Mesenchymal stem cell (in vitro differentiated cells and primary cell): ENCODE measurements at places on chromosomes 4 and X.

GRCh38 chr4:114464726-114465272 lies 133.8 kb upstream of the UGT8 start:
- DNase-seq: no peak
- no peaks in the 10 kb centered on the region for H3K27me3 ChIP-seq

- H3K27ac ChIP-seq: no peak overlapping the region
- H3K36me3 ChIP-seq: no peaks in the 10 kb centered on the region
Measured at GRCh38 chr4:154158361-154159155, 333.0 kb downstream of the DCHS2 start.

GRCh38 chr4:67465032-67465762 lies 80.1 kb downstream of the CENPC start:
- H3K27me3 ChIP-seq: no peaks in the 10 kb centered on the region
- H3K4me3 ChIP-seq: no peak overlapping the region
- H3K36me3 ChIP-seq: peaks cover 14% of the 10 kb centered on the region
- H3K27ac ChIP-seq: no peak overlapping the region
- DNase-seq: peak; percentile 62

GRCh38 chr4:182741914-182742313 lies 175.3 kb downstream of the DCTD start:
- H3K4me3 ChIP-seq: no peak overlapping the region
- no peak overlapping the region for H3K27ac ChIP-seq
- H3K27me3 ChIP-seq: no peaks in the 10 kb centered on the region

- H3K27me3 ChIP-seq: no peaks in the 10 kb centered on the region
- H3K4me3 ChIP-seq: no peak overlapping the region
- peaks cover 52% of the 10 kb centered on the region for H3K4me1 ChIP-seq
- peaks cover 34% of the 10 kb centered on the region for H3K36me3 ChIP-seq
- H3K27ac ChIP-seq: no peak overlapping the region
Measured at GRCh38 chr4:3372933-3373465, 68.8 kb upstream of the HGFAC start.

- H3K4me1 ChIP-seq: no peaks in the 10 kb centered on the region
- H3K4me3 ChIP-seq: no peak overlapping the region
- no peaks in the 10 kb centered on the region for H3K36me3 ChIP-seq
- no peak for DNase-seq
Measured at GRCh38 chrX:542179-542578, 88.4 kb upstream of the SHOX start.

DNA sequence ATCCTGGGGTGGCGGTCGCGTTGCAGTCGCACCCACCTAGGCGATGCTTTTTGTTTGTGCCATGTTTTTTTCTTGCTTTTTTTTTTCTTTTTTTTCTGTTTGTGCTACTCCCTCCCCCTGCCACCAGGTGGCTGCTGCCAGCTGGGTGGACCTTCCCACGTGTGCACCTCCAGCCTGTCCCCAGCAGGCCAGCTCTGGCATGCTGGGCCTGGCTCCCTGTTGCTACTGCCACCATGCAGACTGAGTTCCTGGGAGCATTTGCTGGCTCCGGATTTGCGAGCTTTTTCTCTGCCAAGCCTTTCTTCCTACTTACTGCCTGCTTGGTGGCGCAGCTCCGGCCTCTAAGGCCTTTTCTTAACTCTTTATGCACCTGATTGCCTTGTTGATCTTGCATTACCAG lies 161.2 kb upstream of the WDFY3 start:
- no peaks in the 10 kb centered on the region for H3K36me3 ChIP-seq
- peaks cover 2% of the 10 kb centered on the region for H3K4me1 ChIP-seq
- peak; percentile 35 for DNase-seq
- no peak overlapping the region for H3K27ac ChIP-seq
- H3K4me3 ChIP-seq: no peak overlapping the region
- H3K27me3 ChIP-seq: no peaks in the 10 kb centered on the region

DNA sequence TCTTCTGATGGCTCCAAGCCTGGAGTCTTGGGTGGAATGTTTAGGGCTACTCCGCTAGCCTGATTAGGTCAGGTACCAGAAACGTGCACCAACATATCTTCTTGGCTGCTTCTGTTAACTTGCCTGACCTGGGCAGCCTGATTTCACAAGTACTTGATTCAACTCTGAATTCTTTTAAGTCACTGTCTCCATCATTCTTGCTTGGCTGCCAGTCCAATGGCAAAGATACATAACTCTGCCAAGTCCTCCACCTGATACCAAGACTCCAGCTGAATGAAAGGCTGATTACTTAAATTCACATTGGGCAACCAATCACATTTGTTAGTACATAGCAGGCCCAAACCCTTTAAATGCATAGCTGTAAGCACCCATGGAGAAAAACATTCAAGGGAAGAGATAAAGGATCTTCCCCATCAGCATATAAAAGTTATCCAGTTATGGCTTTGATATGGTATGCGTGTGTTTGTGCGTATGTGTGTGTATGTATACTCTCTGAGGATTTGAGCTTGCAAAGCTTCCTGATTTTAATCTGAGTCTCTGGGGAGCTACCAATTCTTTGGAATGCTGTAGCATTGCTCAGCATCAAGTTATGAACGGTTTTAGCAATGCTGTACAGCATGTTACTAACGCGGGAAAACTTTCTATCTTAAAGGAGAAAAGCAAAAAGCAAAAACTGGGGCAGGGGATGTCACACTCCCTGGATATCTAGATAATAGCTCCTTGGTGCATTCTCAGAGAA lies 917.2 kb downstream of the DMD start:
- H3K36me3 ChIP-seq: no peaks in the 10 kb centered on the region
- no peaks in the 10 kb centered on the region for H3K27me3 ChIP-seq
- DNase-seq: no peak
- no peak overlapping the region for H3K4me3 ChIP-seq

GRCh38 chr4:91470671-91471070 lies 833.1 kb upstream of the GRID2 start:
- H3K27me3 ChIP-seq: no peaks in the 10 kb centered on the region
- H3K4me3 ChIP-seq: no peak overlapping the region
- H3K4me1 ChIP-seq: no peaks in the 10 kb centered on the region
- no peak overlapping the region for H3K27ac ChIP-seq
- no peaks in the 10 kb centered on the region for H3K36me3 ChIP-seq
- DNase-seq: no peak

GRCh38 chr4:19033816-19034733 lies 1012.5 kb upstream of the LCORL start:
- no peaks in the 10 kb centered on the region for H3K27me3 ChIP-seq
- peak overlapping the region; percentile 43 for H3K27ac ChIP-seq
- peaks cover 4% of the 10 kb centered on the region for H3K4me1 ChIP-seq
- H3K4me3 ChIP-seq: no peak overlapping the region

GRCh38 chr4:38123555-38123954 lies 163.4 kb downstream of the PTTG2 start:
- H3K27ac ChIP-seq: no peak overlapping the region
- peaks cover 4% of the 10 kb centered on the region for H3K36me3 ChIP-seq
- H3K4me3 ChIP-seq: no peak overlapping the region
- peaks cover 16% of the 10 kb centered on the region for H3K4me1 ChIP-seq

GRCh38 chr4:19009881-19010280 lies 988.3 kb upstream of the LCORL start:
- H3K36me3 ChIP-seq: no peaks in the 10 kb centered on the region
- H3K27ac ChIP-seq: no peak overlapping the region
- no peaks in the 10 kb centered on the region for H3K27me3 ChIP-seq
- H3K4me1 ChIP-seq: no peaks in the 10 kb centered on the region
- no peak overlapping the region for H3K4me3 ChIP-seq

GRCh38 chrX:86047174-86047935 lies at the start of gene CHM:
TSS of gene CHM (minus strand) at chrX:86047558. CDS start at chrX:86047532, 26 bp downstream.
- DNase-seq: peak; percentile 86
- H3K27ac ChIP-seq: peak within 1 kb of the TSS; percentile 88
- no peaks in the 10 kb centered on the region for H3K4me1 ChIP-seq
- no peaks in the 10 kb centered on the region for H3K27me3 ChIP-seq
- no peaks in the 10 kb centered on the region for H3K36me3 ChIP-seq

DNA sequence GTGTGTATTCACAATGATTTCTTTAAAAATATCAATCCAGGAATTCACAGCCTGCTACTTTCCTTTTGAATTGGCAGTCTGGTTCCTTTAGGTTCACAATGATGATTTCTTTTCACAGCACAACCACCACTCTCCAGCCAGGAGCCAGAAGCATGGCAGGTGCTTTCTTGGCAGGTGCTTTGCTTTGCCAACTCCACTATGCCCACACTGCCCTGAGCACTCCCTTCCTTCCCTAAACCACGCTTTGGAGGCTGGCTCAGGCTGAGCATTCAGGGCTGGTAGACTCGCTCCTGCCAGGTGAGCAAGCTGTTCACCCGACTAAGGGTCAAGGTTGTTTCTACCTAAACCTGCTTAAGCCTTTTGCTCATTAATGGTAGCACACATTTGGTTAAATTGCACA lies 184.5 kb downstream of the SH3KBP1 start:
- H3K27me3 ChIP-seq: no peaks in the 10 kb centered on the region
- H3K4me1 ChIP-seq: peaks cover 3% of the 10 kb centered on the region
- no peak for DNase-seq
- H3K4me3 ChIP-seq: no peak overlapping the region
- no peak overlapping the region for H3K27ac ChIP-seq

- no peaks in the 10 kb centered on the region for H3K36me3 ChIP-seq
- no peaks in the 10 kb centered on the region for H3K27me3 ChIP-seq
- no peak for DNase-seq
Measured at GRCh38 chr4:6655924-6656323, 15.4 kb downstream of the MRFAP1 start.

DNA sequence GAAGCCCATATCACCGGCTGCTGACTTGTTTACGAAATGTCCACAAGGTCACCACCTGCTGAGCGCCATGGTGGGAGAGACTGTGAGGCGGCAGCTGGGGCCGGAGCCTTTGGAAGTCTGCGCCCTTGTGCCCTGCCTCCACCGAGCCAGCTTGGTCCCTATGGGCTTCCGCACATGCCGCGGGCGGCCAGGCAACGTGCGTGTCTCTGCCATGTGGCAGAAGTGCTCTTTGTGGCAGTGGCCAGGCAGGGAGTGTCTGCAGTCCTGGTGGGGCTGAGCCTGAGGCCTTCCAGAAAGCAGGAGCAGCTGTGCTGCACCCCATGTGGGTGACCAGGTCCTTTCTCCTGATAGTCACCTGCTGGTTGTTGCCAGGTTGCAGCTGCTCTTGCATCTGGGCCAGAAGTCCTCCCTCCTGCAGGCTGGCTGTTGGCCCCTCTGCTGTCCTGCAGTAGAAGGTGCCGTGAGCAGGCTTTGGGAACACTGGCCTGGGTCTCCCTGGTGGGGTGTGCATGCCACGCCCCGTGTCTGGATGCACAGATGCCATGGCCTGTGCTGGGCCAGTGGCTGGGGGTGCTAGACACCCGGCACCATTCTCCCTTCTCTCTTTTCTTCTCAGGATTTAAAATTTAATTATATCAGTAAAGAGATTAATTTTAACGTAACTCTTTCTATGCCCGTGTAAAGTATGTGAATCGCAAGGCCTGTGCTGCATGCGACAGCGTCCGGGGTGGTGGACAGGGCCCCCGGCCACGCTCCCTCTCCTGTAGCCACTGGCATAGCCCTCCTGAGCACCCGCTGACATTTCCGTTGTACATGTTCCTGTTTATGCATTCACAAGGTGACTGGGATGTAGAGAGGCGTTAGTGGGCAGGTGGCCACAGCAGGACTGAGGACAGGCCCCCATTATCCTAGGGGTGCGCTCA lies 8.7 kb upstream of the MSANTD1 start:
- peaks cover 84% of the 10 kb centered on the region for H3K36me3 ChIP-seq
- no peak overlapping the region for H3K4me3 ChIP-seq
- no peak for DNase-seq
- H3K27ac ChIP-seq: no peak overlapping the region

GRCh38 chr4:110099638-110100037 lies 98.8 kb downstream of the ELOVL6 start:
- H3K27ac ChIP-seq: no peak overlapping the region
- H3K36me3 ChIP-seq: peaks cover 7% of the 10 kb centered on the region
- DNase-seq: no peak
- H3K27me3 ChIP-seq: no peaks in the 10 kb centered on the region
- no peaks in the 10 kb centered on the region for H3K4me1 ChIP-seq
- H3K4me3 ChIP-seq: no peak overlapping the region

GRCh38 chrX:16970977-16971376 lies 24.5 kb downstream of the REPS2 start:
- H3K4me1 ChIP-seq: no peaks in the 10 kb centered on the region
- H3K36me3 ChIP-seq: no peaks in the 10 kb centered on the region
- no peak overlapping the region for H3K4me3 ChIP-seq
- no peak overlapping the region for H3K27ac ChIP-seq

DNA sequence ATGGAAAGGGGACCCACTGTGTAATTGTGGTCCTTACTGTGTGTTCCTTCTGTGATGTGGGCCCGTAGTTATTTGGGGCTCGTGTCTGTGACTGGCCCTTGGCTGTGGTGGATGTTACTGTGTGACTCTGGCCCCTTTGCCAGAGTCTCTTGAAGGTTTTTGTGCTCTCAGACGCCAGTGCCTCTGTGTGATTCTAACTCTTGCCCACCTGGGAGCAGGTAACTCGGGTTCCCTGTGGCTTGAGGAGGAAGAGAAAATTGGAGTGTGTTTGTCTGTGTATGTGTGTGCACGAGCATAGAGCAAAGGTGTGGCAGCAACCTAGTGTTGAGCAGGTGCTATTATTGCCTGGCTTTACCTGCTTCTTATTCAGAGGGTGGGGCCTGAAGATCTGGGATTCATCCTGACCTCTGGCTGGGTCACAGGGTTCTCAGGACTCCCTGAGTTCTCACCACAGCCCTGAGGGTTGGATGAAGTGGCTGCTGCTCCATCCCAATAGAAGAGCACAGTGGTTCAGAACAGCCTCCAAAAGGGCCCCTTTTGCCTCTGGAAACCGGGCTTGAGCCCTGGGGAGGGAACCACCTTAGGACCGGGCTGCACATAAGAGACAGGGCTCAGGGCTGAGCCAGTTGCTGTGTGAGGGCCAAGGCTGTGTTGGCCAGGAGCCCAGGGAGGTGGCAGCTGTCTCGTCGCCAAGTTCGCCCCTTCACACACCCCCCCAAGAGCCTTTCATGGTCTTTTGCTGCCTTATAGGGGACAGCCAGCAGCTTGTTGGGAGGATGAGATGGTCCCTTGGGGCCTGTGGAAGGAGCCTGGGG lies 1.3 kb downstream of the RBM10 start:
- H3K4me1 ChIP-seq: peaks cover 11% of the 10 kb centered on the region
- H3K36me3 ChIP-seq: peaks cover 13% of the 10 kb centered on the region
- DNase-seq: no peak
- no peaks in the 10 kb centered on the region for H3K27me3 ChIP-seq
- peak overlapping the region; percentile 91 for H3K4me3 ChIP-seq

GRCh38 chrX:22950269-22951266 lies 49.2 kb upstream of the DDX53 start:
- no peak overlapping the region for H3K4me3 ChIP-seq
- DNase-seq: peak; percentile 89
- H3K4me1 ChIP-seq: no peaks in the 10 kb centered on the region
- no peak overlapping the region for H3K27ac ChIP-seq

DNA sequence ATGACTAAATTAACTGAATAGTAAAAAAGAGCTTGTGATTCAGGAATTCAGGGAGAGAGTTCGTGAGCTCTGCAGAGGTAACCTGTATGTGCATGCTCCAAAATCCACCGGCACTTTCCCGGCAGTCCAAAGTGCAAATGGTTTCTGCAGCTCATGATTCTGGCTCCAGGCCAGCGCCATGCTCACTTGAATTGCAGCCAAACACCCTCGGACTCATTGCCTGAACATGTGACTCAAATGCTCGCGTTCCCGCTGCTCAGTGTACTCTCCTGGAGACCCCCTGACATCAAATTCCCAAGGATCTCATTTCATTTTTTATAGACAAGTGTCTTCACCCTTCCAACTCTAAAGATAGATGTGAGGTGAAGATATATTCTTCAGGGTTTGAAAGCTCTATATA lies 44.1 kb upstream of the SH3RF1 start:
- H3K4me3 ChIP-seq: peak overlapping the region; percentile 66
- DNase-seq: peak; percentile 47
- no peaks in the 10 kb centered on the region for H3K27me3 ChIP-seq
- H3K27ac ChIP-seq: peak overlapping the region; percentile 34
